NCI-H1417 treated with DMSO at 0.1 percent for 48 hours (cell line): ENCODE measurements at places on chromosomes 4 and X.

GRCh38 chrX:71365356-71365874, 742 bp upstream of the TAF1 start:
- no peak for DNase-seq

DNA sequence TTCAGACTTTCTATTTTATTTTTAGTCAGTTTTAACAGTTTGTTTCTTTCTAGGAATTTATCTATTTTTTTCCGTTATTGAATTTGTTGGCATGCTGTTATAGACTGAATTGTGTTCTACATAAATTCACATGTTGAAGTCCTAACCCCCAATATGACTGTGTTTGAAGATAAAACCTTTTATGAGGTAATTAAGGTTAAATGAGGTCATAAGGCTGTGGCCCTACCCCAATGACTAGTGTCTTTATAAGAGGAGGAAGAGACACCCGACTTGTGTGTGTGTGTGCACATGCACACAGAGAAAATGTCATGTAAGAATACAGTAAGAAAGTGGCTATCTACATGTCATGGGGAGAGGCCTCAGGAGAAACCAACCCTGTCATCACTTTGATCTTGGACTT, 146.3 kb downstream of the BRWD3 start:
- no peak for DNase-seq

GRCh38 chrX:110863883-110864282, 68.3 kb upstream of the CHRDL1 start:
- DNase-seq = no peak

- DNase-seq = no peak
These were observed 22.4 kb downstream of the NAT8L start for GRCh38 chr4:2081540-2081939.

DNA sequence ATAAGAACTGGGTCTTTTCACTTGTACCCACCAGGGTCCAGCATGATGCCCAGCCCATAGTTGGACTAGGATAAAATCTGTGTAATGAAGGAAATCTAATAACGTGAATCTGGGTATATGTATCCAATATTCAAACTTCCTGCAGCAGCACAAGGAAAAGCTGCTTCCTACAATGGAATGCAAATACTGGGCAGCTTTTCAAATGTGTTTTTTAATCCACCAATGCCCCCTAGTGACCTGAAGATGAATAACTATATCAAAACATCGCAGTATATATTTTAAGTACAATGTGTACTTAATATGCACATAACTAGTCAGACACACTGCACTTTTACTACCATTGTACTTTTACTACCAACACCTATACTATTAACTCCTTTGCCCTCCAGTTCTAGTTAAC, 5.3 kb downstream of the APOO start:
- peak; percentile 41 for DNase-seq

DNA sequence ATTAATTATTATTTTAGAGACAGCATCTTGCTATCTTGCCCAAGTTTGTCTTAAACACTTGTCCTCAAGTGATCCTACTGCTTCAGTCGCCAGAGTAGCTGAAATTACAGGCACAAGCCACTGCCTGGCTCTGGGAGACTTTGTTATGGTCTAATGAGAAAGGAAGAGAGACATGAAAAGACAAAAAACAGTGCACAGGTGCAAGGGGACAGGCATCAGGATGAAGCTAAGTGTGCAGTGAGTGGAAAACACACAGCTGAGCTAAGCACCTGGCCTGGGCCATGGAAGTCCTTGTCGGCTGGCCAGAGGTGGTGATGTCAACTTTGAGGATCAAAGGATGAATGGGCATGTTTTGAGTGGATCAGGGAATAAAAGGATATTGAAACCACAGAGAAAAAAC, 102.7 kb downstream of the HS3ST1 start:
- DNase-seq = no peak

DNA sequence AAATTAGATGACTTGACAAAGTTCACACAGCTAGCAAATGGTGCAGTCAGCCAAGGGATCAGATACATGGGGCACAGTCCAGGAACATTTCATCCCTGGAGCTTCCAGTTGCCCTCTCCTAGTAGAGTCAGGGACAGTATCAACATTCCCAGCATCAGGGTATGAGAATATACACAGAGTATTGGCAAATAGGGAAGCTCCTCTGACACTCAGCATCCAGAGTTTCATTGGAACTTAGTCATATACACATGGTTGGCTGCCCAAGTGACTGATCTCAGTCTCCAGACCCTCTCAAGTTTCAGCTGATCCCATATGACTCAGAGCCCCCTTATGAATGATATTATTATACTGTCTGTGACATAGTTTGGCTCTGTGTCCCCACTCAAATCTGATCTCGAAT, 13.7 kb upstream of the KCTD8 start:
- DNase-seq = no peak

GRCh38 chr4:26069218-26069617, 155.2 kb downstream of the SMIM20 start:
- DNase-seq = no peak

- DNase-seq = no peak
These were observed 6.2 kb downstream of the TXK start for GRCh38 chr4:48127682-48128404.

DNA sequence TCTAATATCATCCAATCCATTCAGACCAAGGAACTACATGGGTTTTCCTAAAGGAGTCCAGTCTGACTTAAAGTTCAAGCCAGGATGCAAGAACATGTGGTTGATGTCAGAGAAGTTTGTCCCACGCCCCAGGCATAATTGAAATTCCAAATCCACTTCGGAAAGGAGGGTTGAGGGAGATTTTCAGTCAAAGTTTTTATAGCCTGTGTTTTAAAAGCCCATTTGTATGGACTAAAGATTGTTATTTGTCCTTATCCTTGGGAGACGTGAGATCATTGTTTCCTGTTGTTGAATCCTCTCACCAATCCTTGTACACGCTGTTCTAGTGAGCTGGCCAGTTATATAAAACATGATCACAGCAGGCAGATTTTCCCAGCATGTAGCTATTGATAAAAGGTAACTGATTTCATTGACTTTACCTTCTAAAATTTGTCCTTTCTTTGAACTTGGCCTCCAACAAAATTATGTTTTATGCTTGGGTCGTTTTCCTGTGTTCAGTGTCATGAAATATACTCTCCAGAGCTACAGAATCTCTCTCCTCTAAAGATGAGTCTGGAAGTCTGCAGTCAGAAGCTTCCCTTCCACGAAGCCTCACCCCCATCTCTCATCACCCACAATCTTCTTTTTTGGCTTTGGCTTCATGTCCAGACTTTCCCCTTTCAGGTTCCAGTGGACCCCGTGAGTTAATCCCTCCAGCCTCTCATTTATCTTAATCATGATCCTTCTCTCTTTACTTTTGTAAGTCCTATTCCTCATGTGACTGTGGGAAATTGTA, 92.9 kb downstream of the ATP10D start:
- no peak for DNase-seq

DNA sequence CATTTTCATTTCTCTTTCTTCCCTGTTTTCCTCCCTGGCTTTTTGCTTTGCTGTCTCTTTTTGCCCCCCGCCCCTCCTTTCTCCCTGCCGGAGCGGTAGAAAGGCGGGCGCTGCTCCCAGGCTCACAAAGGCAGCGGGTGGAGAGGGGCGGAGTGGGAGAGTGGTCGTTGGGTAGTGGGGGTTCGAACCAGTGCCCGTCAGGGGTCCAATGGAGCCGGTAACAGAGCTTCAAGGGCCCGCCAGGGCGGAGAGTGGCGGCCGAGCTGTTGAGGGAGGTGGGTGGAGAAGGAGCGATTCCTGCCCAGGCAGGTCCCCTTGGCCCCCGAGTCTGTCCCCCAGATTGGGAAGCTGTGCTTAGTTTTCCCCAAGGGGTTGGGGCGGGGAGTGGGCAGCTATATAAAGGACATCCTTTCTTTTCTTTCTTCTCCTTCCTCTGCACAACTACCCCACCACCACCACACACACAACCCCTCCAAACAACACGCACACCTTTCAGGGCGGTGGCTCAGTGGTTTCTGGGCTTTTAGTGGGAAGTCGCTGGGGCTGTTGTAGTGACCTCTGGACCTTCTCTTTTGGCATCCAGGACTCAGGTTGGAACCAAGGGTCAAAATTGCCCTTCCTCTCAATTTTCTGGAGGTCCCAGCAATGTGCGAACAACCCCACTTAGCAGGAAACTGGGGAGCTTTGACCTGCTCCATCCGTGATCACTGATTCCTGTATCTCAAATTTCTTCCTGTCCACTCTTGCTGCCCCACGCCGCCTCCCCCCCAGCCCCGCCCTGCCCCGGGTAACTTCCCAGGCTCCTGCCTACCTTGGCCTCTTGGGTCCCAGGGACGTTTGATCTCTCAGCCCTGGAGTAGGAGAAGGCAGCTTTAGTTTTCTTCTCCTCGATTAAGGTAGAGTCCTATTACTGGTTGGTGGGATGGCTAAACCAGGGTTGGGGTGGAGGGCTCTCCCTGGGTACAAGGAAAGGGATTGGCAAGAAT, 1.9 kb downstream of the EFNB1 start:
- DNase-seq = no peak

- peak; percentile 83 for DNase-seq
These were observed 179.0 kb upstream of the RASGEF1B start for GRCh38 chr4:81650606-81651242.

- no peak for DNase-seq
These were observed 646.9 kb downstream of the STPG2 start for GRCh38 chr4:97496298-97496873.

DNA sequence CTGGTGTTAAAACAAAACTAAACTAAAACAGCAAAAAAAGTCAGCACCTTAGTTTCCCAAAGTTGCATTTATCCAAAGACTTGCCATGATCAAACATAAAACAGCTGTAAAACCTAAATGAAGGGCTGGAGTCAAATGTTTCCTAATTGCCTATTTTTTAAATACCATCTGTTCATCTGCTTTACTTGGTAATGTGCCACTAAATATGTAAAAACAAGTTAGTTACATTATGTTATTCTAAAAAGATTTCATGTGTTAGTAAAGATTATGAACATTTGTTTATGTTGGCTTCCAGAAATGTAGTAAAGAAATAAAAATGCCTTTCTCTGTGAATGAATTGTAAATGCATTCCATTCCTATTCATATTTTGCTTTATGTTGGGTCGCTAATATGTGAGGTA, 977.8 kb downstream of the FSTL5 start:
- no peak for DNase-seq

GRCh38 chrX:152817078-152817764, 13.3 kb downstream of the CETN2 start:
- no peak for DNase-seq

GRCh38 chr4:182017038-182017437, 226.2 kb upstream of the TENM3 start:
- no peak for DNase-seq

DNA sequence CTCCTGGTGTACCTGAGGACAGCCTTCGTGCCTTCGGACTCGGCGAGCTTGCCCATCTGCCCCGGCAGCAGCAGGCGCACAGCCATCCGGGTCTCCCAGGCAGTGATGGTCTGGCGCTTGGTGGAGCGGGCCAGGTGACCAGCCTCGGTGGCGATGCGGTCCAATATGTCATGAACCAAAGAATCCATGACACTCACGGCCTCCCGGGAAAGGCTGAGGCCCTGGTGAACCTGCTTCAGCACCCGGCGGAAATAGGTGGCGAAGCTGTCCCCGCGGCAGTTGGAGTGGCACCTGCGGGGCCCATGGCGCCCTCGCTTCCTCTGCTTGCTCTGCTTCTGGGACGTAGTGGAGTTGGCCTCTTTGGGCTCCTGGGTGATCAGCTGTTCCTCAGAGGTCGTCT, 350 bp downstream of the H2BW1 start:
- no peak for DNase-seq

GRCh38 chr4:54840992-54841768, 183.4 kb downstream of the KIT start:
- DNase-seq = no peak

- DNase-seq = no peak
These were observed 490.9 kb upstream of the INTU start for GRCh38 chr4:127141856-127142255.
